ENCODE measurements at places on chromosomes 11 and 22.

- DNase-seq = no peak
These were observed 567.9 kb downstream of the NTM start for GRCh38 chr11:131938351-131938751.

DNA sequence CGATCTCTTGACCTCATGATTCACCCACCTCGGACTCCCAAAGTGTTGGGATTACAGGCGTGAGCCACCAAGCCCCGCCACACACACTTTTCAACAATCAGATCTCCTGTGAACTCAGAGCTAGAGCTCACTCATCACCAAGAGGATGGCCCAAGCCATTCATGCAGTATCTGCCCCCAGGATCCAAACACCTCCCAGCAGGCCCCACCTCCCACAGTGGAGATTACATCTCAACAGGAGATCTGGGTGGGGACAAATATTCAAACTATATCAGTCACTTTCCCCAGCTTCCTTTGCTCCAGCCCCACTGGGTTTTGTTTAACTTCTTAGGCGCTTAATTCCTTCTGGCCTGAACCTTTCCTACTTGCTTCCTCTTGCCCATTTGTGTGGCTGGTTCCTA, 26.3 kb upstream of the SORL1 start:
- no peak for DNase-seq

DNA sequence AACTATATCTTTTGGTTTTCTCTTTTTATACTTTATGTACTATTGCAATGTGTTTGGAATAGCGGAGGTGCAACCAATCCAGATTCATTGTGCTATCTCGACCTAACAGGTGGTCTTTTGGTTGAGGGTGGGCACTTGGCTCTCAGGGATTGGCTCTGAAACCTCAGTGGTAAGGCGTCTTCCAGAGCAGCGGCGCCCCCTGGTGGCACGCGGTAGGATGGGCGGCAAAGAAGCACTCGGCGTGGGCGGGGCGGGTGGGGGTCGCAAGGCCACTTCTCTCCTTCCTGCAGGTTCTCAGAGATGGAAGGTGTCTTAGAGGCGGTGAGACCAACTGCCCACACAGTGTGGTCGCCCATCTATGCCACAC, 19.2 kb upstream of the PLET1 start:
- no peak for DNase-seq

GRCh38 chr22:45676024-45676423, 4.4 kb downstream of the ATXN10 start:
- DNase-seq = no peak

- no peak for DNase-seq
These were observed 224.1 kb downstream of the SNX19 start for GRCh38 chr11:130692220-130692619.

GRCh38 chr11:76768909-76769560, 14.1 kb upstream of the TSKU start:
- no peak for DNase-seq

DNA sequence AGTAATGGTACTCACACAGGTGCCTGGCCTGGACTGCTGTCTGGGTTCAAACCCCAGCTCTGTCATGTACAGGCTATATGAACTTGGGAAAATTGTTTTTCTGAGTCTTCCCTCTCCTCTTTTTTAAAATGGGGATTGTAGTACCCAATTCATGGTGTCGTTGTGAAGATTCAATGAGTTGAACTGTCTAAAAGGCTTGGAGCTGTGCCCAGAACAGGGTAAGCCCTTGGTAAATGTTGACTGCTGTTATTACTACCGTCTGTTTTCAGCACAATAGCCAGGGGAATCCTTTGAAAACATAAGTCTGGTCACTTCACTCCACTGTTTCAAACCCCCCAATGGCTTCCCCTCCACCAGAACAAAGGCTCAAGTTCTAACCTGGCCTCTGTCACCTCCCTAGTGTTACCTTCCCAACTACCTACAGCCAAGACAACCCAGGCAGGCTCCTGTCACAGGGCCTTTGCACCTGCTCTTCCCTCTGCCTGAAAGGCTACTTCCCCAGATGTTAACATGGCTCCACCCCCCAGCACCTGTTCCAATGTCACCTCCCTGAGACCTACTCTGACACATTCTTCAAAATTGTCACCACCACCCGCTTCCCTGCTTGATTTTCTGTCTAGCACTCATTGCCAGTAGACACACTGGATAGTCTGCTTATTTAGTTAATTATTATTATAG, 152.8 kb downstream of the CHST1 start:
- no peak for DNase-seq

- no peak for DNase-seq
These were observed at the start of gene TYMP for GRCh38 chr22:50529897-50530579. TYMP (minus strand) TSS chr22:50530012; CDS start chr22:50529709, 303 bp downstream.

GRCh38 chr11:73894725-73895335, 18.0 kb downstream of the PAAF1 start:
- no peak for DNase-seq

Data from NCI-H510A (cell line).